ENCODE measurements at places on chromosomes 16 and 17. TPM values are rescaled to one million over a fixed set of nuclear protein-coding genes. Genes with fewer than 3 reads are reported as not detected.

DNA sequence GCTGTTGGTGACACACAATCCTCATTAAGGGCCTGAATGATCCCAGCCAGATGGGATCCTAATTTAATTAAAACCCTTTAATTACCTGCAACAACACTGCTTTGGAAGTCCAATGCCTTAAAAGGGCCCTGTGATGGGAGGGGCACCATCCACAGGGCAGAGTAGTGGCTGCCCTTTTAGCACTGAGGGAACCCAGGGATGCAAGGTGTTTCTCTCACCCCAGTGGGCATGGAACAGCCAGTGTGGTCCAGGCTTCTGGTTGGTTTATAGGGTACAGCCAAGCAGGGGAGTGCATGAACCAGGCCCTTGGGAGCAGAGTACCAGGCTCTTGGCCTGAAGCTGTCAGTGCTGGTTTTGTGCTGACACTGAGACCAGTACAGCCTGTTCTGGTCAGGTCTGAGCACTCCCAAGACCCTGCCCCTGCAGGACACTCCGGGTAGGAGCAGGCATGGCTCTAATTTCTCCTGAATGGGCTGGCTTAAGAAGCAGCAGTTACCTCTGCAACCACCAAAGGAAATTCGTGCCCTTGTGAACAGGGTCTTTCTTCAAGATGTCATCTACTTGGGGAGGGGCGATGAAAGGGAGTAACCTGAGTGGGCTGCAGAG lies 9.9 kb downstream of the NXPH3 start:
- DNase-seq: no peak

GRCh38 chr16:74524117-74524516 lies 82.8 kb downstream of the GLG1 start:
- DNase-seq: no peak

DNA sequence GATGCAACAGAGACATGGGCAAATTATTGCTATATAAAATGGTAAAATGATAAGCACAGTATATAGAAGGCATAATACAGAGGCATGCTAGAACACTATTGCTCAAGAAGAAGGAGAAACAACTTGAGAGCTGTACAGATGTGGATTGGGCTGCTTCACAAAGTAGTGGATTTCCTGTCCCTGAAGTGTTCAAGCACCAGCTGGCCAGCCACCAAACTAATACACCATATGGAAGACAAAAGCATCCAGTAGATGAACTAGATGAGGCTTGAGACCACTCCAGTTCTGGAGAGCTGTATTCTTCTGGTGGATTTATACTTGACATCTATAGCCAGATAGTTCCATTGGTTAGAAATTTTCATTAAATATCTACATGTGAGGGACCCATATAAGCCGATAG lies 134.1 kb upstream of the GNAO1 start:
- DNase-seq: no peak

- no peak for DNase-seq
Observed at GRCh38 chr17:58416937-58417299, 416 bp downstream of the RNF43 start.

DNA sequence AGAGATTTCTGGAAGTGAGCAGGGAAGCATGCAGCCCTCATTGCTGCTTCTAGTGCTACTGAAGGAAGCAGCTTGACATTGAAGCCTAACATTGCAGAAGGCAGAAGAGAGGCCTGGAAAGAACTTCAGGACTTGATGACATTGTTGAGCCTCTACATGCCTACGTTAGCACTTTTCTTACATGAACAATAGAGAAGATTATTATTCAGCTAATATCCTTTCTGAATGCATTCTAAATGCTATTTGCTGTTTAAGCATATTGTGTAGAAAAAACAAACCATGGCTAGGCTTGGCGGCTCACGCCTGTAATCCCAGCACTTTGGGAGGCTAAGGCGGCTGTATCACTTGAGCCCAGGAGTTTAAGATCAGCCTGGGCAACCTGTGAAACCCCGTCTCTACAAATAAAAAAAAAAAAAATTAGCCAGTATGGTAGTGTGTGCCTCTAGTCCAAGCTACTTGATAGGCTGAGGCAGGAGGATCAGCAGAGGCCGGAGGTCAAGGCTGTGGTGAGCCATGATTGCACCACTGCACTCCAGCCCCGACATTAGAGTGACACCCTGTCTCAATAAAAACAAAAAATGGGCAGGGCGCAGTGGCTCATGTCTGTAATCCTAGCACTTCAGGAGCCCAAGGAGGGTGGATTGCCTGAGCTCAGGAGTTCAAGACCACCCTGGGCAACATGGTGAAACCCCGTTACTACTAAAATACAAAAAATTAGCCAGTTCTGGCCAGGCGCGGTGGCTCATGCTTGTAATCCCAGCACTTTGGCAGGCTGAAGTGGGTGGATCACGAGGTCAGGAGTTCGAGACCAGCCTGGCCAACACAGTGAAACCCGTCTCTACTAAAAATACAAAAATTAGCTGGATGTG lies 2.2 kb upstream of the AURKB start:
- no peak for DNase-seq

GRCh38 chr17:34614698-34615097 lies 35.3 kb downstream of the TMEM132E start:
- DNase-seq: no peak

DNA sequence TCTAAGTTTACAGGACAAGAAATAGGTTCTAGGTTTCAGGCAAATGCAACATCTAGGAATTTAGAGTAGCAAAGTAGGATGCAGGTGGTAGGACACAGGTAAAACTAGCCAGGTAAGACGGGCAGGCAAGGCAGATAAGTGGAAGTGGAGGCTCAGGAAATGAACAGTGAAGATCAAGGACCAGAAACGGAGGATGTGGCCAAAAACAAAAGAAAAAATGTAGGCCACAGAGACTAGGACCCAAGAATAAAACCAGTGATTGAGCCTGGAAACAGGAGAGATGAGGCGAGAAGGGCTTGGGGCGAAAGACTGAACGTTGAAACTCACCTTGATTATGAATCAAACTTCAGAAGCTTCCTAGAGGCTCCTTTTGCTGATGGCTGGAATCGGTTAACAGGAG lies 24.0 kb downstream of the CPSF4L start:
- DNase-seq: no peak

DNA sequence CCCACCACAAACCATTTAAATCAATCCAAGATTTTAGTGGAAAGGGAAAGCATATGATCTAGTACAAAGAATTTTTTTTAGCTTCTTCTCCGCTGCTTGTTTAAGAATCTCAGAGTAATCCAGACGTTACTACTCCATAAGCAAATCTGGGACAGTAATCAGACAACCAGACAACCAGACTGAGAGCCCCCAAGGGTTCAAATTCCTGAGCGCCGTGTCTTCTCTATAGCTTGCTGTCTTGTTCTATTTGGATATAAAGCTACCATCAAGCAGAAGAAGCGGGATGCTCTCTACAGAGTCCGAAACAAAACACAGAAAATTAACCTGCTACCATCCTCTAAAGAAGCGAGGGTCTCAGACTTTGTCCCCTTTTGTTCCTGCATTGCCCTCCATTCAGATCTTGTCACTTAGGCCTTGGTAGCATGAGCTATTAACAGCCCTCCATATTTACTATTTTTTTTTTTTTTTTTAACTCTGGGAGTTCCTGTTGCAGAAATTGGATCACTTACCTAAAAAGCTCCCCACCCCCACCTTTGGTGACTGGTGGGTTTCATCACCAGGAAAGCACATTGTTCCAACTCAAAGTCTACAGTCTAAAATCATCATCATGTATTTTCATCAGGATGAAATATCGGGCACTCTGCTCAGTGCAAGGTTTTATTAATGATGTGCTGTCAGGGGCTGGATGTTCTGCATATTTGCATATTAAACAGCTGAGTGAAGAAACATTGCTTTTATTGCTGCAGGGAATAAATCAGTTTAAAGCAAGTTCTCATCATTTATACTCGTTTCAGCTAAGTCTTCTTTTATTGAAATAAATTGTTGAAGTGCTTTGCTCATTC lies 576.7 kb downstream of the WWOX start:
- DNase-seq: no peak

DNA sequence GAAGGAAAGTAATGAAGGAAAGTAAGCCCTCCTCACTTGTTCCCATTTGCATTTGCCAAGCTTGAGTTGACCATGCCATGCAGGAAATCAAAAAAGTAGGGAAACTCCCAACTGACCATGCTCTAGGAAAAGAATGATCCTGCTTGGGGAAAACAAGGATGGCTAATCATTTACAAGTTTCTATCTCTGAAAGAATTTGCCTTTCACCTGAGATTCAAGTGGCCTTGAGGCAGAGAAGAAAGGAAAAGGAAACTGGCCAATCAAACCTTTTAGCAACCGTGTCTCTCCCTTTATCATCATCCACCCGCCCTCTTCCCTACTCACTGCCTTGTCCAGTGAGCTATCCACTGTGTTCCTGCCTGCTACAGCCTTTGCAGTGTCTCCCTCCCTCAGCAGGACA lies 757.2 kb upstream of the SOX9 start:
- no peak for DNase-seq

- no peak for DNase-seq
Observed at GRCh38 chr17:42361781-42362186, 26.5 kb downstream of the STAT3 start.

GRCh38 chr17:82868715-82869131 lies 28.9 kb upstream of the ZNF750 start:
- DNase-seq: peak; percentile 43

GRCh38 chr17:3799181-3799945 lies 1.6 kb downstream of the ITGAE start:
- no peak for DNase-seq

GRCh38 chr16:66113223-66113622 lies 253.3 kb upstream of the CDH5 start:
- DNase-seq: no peak

DNA sequence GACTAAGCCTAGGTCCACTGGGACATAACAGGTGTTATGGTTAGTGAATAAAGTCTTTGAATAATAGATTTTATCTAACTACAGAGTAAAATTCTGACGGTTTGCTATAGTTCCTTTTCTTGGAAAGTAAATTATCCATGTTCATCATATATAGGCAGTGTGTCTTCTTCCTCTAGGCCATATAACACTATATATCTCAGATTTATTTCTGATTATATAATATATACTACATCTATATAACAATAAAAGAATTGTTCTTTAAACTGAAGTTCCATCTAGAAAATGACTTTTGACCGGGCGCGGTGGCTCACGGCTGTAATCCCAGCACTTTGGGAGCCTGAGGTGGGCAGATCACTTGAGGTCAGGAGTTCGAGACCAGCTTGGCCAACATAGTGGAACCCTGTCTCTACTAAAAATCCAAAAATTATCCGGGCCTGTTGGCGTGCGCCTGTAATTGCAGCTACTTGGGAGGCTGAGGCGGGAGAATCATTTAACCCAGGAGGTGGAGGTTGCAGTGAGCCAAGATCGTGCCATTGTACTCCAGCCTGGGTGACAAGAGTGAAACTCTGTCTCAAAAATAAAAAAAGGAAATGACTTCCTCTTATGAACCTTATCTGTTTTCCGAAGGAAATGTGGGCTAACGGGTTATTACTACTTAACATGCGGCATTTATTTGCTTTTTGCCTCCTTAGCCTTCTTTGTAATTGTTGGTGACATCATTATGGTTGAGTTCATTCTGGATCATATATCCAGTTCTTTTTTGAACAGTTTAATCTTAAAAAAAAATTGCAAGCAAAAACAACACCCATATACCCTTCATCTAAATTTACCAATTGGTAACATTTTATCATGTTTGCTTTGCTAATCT lies 29.2 kb downstream of the NOL11 start:
- DNase-seq: no peak

DNA sequence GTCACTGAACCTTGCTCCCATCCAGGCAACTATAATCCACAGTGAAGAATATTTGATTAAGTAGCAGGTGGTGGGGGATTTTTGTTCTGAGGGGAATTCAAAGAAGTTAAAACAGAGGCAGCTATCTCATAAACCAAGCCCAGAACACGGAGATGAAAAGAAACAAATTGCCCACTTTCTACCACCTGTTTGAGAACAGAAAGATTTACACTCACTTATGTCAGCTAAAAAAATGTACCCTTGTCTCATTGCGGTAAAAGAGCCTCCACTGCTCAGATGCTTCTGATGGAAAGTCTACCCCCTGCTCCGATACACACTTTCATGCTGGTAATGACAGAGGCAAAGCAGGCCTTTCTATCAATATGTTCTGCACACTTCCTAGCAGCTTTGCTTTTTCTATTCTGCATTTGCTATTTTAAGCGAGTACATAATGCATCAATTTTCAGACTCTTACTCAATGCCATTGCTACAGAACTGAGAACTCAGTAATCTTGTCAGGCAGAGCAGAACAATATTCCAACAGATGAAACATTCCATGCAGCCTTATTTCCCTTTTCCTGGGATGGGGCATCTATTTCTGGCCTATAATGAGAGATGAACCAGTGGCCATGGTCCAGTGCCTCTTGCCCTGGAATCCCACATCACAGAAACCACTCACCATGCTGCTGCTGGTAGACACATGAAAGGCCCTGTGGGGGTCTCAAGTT lies 29.0 kb downstream of the CDK5R1 start:
- DNase-seq: no peak

GRCh38 chr16:49592546-49593423 lies 219.2 kb downstream of the C16orf78 start:
- no peak for DNase-seq

ADAD2 gene
- total RNA-seq: not detected

SEPTIN12 gene
- total RNA-seq: not detected

CHMP6 gene
- 75.4 TPM for total RNA-seq

RCVRN gene
- total RNA-seq: 0.30 TPM

PRM2 gene
- total RNA-seq: not detected

SCGB1C2 gene
- not detected for total RNA-seq

HCRT gene
- total RNA-seq: not detected

FBXW10B gene
- total RNA-seq: 1.5 TPM

P2RX1 gene
- total RNA-seq: 29.9 TPM

MT1E gene
- 135 TPM for total RNA-seq
